ENCODE measurements at places on chromosomes 16 and 17. TPM values are rescaled to one million over a fixed set of nuclear protein-coding genes. Genes with fewer than 3 reads are reported as not detected.

The NPIPB13 gene
- 3.6 TPM for total RNA-seq

The CD19 gene
- not detected for total RNA-seq

The HSPB9 gene
- total RNA-seq: not detected

The MINK1 gene
- total RNA-seq: 57.6 TPM

The PITPNM3 gene
- total RNA-seq: 1.3 TPM

The KRTAP9-7 gene
- not detected for total RNA-seq

The CTRB1 gene
- total RNA-seq: not detected

The DPEP3 gene
- not detected for total RNA-seq

The DCXR gene
- total RNA-seq: 43.4 TPM

The TP53TG3B gene
- total RNA-seq: not detected

The KRTAP4-4 gene
- not detected for total RNA-seq

The ANKRD40CL gene
- not detected for total RNA-seq

The HOXB2 gene
- 2.9 TPM for total RNA-seq

The PIPOX gene
- total RNA-seq: 2.8 TPM

The LPO gene
- total RNA-seq: not detected

The ABCA8 gene
- total RNA-seq: 1.4 TPM

The HASPIN gene
- total RNA-seq: 7.8 TPM

The RAD51C gene
- 22.5 TPM for total RNA-seq

The CES3 gene
- not detected for total RNA-seq

The CACNG5 gene
- not detected for total RNA-seq

The C16orf96 gene
- not detected for total RNA-seq

The MYH2 gene
- not detected for total RNA-seq

The MAP2K6 gene
- 7.8 TPM for total RNA-seq

The KATNIP gene
- 27.8 TPM for total RNA-seq

The CD300H gene
- not detected for total RNA-seq

The NPIPA7 gene
- total RNA-seq: 1.1 TPM

The NPIPB9 gene
- 4.1 TPM for total RNA-seq
